ENCODE measurements at places on chromosomes 2 and 18. TPM values are rescaled to one million over a fixed set of nuclear protein-coding genes. Genes with fewer than 3 reads are reported as not detected.

The NEDD4L gene
- total RNA-seq = 134 TPM

The ARHGAP25 gene
- 12.6 TPM for total RNA-seq

The TEKT4 gene
- total RNA-seq = not detected

The ITPRIPL1 gene
- 3.1 TPM for total RNA-seq

The LONRF2 gene
- 80.8 TPM for total RNA-seq

The IL1B gene
- 1.8 TPM for total RNA-seq

The ZNF804A gene
- 11.7 TPM for total RNA-seq
